ENCODE measurements at places on chromosomes 11 and 22.

GRCh38 chr22:35615156-35615555 lies 2.0 kb downstream of the MB start:
- DNase-seq, result no peak

DNA sequence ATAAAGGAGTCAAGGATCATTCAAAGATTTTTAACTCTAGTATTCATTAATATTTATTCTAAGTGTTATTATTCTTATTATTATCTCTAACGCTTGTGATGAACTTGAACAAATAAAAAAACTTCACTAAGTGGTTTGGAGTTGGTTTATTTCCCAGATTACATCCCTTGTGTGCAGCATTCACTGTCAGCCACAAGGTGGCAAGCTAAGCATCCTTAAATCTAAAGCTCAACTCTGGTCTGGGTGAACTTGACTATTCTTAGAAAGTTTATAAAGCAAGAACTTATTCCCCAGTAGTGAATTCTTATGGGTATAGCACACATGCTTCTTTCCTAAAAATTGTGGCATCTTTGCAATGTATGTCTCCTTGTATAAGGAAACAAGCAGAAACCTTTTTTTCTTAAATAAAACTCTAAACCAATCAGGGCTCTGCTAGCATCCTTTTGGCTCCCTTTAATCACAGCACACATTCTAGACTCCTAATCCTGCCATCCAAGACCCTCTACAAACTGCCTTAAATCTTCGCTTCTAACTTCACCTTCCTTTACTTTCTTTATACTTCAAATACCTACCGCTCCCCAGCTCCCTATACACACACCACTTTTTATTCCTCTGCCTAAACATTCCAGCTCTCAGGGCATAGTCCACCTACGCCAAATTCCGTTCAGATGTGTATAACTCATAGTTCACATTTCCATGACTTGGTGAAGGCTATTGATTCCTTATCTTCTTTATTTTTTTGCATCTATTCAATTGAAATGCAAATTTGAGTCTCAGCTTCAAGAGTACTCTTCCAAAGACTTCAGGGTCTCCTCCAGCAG lies 1068.8 kb downstream of the DLG2 start:
- no peak for DNase-seq

GRCh38 chr11:127182586-127183203 lies 182.1 kb upstream of the KIRREL3 start:
- DNase-seq, result no peak

DNA sequence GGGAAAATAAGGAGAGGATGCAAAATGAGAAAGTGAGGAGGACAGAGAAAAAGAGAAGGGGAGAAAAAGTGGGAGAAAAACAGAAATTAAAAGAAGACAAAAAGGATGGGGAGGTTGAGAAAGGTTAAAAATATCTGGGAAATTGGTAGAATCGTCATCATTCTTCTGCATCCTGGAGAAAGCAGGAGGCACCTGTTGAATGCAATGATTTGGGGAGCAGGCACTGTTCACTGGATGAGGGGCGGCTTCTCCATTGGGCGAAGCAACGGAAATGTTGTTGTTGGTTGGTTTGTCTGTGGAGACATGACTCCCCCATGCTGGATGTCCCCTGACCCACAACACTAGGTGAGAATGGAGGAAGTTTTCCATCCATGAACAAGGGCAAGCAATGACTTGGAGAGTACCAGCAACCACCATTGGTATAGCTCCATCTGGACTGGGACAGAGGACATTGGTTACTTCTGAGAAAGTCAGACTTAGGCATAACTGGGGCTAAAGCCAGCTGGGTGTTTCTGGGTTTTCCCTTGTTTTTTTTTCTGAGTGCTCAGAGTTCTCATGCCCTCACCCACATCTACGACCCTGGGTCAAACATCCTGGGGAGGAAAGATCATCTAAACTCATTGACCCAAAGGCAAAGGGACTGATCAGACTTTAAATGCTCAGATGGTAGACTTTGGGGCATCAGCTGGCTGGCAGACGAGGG lies 11.9 kb upstream of the CD44 start:
- no peak for DNase-seq

- no peak for DNase-seq
These were observed 110.8 kb downstream of the MTNR1B start for GRCh38 chr11:93080146-93080759.
